Activated T-cell treated with anti-CD3 and anti-CD28 coated beads, Interleukin-2, amount 50 U/mL, for 4 hours (primary cell): ENCODE measurements at places on chromosomes 1 and 21.

DNA sequence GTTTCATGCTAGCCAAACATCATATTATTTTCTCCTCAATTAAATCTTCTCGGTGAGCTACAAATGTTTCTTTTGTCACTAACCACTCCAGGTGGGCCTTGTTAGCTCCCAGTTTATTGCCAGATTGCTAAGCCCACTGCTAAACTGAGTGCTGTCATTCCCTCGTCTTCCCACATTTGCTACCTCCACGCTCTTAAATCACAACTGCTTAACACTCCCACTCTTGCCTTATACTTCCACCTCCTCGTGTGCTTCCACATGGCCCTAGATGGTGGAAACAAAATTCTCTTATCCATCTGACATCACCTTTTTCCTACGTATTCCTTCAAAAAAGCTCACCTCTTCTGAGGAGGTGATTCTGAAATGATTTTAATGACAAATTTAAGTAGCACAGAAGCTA is 34.6 kb upstream of the AKT3 start:
- DNase-seq: no peak

GRCh38 chr1:162709870-162710269 is 77.6 kb downstream of the DDR2 start:
- DNase-seq: no peak

DNA sequence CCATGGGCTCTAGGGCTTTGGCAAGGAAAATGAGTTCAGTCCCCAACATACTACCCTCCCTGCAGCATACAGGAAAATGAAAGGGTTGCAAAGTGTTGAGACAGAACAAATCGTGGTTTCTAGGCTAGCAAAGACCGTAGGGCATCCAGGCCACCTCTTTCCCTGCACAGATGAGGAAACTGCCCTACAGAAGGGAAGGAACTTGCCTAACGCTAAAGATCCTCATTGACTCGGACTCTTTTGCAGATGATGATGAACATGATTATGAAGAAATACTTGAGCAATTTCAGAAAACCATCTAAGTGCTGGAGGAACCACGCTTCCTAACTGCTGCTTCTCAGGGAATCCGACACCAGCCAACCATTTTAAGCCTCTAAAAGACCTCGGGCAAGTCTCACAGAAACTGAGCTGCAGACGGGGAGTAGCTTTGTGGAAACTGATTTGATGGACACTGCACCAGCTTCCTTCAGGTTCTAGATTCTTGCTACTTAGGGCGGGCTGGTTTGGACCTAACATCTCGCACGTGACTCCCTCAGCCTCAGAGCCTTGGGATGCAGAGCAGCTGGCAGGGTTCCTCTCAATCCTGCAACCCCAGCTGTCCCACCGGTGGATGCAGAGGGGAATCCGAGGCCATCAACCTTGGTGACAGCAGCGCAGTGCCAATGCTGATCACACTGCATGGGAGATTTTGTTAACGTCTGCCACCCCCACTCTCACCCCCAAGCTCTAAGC is 13.4 kb downstream of the THEMIS2 start:
- DNase-seq: no peak

DNA sequence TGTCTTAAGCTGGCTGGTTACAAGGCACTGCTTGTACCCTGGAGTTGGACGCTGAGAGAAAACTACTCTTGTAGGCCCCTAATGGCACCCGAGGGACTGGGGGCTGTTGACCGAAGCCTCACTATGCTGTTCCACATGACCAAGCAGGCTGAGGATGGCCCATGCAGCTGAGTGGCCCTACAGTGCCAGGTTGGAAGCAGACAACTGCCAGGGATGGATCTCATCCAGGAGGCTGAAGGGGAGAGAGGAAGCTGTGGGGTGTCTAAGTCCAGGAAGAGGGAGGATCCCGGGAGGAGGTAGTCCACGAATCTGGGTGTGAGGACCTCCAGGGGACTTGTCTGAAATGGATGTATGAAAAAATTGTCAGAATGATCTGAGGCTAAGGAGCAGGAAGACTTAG is 45.8 kb downstream of the FOXD2 start:
- DNase-seq: no peak

DNA sequence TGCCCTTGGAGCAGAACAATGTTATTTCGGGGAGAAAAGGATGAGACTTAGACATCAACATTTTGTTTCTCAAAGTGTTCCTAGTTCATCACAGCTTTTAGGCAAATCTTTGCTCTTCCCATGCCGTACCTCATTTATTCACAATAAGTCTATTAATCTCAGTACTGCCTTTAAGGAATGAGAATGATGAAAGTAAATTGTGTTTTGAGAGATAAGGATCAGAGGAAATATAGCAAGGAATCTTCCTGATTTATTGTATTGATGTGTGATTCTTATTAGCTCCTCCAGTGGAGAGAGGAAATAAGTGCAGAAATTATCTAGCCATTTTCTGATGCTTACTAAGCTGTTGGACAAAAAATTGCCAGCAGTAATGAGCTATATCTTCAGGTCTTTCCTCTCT is 2.0 kb downstream of the POLR3C start:
- DNase-seq: no peak
